ENCODE measurements at places on chromosomes 2 and 18.

DNA sequence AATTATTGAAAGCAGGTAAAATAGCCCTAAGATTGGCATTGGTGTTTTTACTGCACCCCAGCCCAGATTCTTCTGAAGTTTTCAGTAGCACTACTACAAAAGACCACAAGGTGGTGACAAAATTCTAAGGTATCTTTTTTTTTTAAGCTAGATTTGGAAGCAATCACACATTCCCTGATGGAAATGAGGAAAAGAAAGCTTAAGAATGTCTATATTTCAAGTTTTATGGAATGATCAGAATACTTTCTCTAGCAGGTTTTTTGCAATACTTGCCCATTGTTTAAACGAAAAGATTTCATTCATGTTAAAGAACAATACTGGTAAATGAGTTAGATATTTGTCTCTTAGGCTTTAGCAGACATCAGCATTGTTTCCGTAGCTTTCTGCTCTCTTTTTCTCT lies 32.1 kb upstream of the ZNF638 start:
- no peak for DNase-seq

DNA sequence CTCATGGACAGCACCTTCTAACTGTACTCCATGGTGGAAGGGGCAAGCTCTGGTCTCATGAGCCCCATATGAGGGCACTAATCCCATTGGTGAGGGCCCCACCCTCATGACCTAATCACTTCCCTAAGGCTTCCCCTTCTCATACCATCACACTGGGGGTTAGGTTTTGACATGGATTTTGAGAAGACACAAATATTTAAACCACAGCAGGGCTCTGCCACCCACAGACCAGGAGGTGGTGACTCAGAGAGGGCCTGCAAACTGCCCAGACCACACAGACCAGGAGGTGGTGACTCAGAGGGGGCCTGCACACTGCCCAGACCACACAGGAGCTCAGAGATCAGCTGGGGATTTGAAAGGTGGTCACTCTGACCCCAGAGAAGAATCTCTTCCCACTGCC lies 222.0 kb downstream of the KLHL29 start:
- no peak for DNase-seq

DNA sequence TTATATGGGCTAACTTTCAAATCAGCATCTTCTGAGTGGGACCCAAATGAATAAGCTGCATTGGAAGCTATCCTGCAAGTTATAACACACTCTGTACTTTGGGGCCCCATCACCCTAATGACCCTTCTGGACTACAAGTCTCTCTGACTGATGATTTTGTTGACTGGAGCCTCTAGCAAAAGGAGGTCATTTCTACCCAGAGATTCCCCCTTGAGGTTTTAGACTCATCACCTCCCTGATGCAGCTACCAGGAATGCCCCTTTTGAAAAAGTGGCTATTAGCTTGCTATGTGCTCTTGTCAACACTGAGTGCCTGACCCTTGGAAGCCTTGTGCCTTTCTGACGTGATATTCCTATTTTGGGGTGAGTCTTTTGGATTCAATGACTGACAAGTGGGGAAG lies 54.5 kb upstream of the NEMP2 start:
- no peak for DNase-seq

DNA sequence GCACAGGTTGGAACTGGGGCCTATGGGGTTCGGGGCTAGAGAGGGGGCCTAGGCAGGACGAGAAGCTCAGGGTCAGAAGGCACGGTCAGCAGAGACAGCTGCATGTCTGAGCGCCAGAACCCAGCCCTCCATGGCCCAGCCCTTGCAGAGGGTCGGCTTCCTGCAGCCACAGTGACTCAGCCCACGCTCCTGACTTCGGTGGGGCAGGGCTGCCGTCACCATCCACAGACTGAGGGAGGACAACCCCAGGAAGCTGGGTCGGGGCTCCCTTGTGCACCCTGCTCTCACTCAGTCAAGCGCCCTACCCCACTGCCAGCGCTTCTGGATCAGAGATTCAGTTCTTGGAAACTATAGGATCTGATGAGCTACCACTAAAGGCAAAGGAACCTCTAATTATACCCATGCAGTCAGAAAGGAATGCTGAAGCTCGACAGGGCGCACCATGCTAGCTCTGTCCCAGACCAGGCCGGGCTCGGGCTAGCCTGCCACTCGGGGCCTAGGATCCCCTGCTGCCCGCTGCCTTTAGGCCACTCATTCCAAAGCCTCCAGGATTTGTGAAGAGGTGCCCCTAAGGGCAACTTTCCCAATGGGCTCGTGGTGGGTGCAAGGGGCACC lies 3.0 kb downstream of the ACTR1B start:
- no peak for DNase-seq

DNA sequence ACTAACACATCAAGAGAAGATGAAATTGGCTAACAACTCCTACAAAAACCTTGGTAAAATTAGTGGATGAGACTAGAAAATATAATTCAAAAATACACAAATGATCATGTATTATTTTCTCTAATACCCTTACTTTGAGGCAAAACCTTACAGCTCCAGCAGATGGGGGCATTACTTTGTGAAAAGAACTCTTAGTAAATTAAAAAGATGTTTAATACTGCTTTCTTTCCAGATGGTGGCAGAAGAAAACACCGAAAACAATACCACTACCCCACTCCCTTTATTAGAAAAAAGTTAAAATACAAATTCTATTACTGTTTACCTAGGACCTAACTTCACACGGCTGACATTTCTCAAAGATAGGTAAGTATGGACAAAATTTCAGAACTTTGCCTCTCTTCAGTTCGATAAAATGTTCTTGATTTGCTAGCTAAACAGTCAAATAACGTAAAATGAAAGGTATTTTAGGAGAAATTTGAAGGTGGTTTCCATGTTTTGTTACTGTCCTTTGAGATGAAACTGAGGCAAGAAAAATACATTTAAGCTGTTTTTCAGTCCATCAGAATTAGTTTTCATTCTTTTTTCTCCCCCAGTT lies 30.6 kb downstream of the ORC4 start:
- DNase-seq: no peak

- no peak for DNase-seq
Measured at GRCh38 chr2:61492476-61492875, 21.6 kb upstream of the USP34 start.
